Body of pancreas (tissue), 4 donors: ENCODE measurements at places on chromosomes 7 and 10. TPM values are rescaled to one million over a fixed set of nuclear protein-coding genes. Genes with fewer than 3 reads are reported as not detected.

The TAS2R41 gene
- not detected for total RNA-seq

The CHST3 gene
- 19.4 TPM for total RNA-seq

The KCP gene
- total RNA-seq = 0.33 TPM

The CRYGN gene
- total RNA-seq = not detected

The NKX1-2 gene
- total RNA-seq = not detected

The WIPF3 gene
- 1.0 TPM for total RNA-seq

The C10orf143 gene
- total RNA-seq = 1.3 TPM

DNA sequence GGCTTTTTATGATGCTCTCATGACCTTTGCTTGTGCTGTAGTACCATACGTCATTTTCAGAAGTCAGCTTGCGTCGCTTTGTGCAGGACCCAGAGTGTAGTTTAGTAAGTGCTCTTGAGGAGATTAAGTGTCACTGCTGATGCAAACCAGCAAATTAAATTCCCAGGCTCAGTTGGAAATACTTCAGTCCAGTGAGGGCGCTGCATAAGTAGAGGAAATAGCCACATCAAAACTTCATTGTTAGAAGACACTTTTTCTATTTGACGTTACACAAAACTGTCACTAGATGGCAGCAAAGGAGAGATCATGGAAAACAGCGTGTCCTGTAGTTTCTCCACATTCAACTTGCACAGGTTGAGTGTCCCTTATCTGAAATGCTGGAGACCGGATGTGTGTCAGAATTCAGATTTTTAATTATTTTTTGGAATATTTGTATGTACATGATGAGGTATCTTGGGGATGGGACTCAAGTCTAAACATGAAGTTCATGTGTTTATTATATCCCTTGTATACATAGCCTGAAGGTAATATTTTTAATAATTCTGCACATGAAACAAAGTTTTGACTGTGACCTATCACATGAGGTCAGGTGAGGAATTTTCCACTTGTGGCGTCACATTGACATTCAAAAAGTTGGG lies 7.9 kb downstream of the ZNF22 start:
- peak; percentile 76 for DNase-seq

DNA sequence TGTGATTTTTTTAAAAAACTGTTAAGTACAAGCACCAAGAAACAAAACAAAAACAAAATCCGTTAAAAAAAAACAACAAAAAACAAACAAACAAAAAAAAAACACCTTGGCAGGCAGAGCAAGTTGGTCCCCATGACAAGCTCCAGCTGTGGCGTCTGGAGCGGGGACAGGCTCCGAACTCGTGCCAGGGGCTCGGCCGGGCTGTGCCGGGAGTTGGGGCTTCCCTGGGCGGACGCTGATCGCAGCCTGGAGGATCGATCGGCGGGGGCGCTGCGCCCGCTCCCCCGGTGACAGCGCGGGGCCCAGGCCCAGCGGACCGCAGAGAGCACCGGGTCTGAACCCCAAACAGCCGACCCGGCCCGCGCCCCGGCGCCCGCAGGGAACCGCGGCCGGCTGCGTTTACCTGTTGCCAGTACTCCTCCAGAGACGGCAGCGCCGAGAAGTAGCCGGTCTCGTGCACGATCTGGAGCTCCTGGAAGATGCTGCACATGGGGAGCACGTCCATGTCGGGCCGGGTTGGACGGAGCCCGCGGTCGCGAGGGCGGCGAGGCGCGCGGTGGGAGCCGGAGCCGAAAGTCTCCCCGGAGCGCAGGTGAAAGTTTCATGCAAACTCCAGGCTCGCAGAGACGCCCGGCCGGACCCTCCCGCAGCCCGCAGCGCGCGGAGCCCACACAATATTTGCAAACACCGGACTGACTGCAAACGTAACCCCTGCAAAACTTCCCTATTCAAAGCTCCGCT lies at the start of gene KLF6:
TSS of gene KLF6 (minus strand) at position 700 of the 741 bp plus-strand sequence. CDS start at position 505, 195 bp downstream.
- DNase-seq = peak; percentile 70

DNA sequence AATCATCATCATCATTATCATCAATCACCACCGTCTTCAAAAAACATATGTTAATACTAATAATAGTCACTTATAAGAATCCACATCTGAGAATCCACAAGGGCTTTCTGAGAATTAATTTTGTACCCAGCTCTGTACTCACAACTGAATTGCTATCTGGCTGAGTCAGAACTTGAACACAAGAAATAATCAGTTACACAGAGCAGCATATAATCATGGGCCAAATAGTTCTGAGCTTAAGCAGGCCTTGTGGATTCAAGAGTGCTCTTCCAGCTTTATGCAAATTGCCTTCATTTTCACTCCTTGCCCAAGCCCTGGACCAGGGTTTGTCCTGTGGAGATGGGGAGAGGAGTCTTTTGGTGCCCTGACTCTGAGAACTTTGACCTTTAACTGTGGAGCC lies 304.5 kb downstream of the ZNF248 start:
- no peak for DNase-seq

GRCh38 chr7:146414373-146414772 lies 297.8 kb downstream of the CNTNAP2 start:
- no peak for DNase-seq

- DNase-seq = no peak
These were observed 181.6 kb downstream of the EVX1 start for GRCh38 chr7:27424231-27424630.

DNA sequence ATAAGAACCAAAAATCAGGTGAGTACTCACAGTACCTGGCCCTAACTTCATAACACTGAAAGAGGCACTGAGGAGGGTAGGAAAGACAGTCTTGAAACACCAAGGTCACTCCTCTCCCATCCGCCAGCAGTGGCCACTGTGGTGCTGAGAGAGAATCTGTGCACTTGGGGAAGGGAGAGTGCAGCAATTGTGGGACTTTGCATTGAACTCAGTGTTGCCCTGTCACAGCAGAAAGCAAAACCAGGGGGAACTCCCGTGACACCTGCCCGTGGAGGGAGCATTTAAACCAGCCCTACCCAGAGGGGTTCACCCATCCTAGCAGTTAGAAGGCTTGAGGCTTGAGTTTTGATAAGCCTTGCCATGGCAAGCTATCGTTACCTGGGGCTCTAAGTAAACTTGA lies 35.2 kb upstream of the MAP3K8 start:
- no peak for DNase-seq

DNA sequence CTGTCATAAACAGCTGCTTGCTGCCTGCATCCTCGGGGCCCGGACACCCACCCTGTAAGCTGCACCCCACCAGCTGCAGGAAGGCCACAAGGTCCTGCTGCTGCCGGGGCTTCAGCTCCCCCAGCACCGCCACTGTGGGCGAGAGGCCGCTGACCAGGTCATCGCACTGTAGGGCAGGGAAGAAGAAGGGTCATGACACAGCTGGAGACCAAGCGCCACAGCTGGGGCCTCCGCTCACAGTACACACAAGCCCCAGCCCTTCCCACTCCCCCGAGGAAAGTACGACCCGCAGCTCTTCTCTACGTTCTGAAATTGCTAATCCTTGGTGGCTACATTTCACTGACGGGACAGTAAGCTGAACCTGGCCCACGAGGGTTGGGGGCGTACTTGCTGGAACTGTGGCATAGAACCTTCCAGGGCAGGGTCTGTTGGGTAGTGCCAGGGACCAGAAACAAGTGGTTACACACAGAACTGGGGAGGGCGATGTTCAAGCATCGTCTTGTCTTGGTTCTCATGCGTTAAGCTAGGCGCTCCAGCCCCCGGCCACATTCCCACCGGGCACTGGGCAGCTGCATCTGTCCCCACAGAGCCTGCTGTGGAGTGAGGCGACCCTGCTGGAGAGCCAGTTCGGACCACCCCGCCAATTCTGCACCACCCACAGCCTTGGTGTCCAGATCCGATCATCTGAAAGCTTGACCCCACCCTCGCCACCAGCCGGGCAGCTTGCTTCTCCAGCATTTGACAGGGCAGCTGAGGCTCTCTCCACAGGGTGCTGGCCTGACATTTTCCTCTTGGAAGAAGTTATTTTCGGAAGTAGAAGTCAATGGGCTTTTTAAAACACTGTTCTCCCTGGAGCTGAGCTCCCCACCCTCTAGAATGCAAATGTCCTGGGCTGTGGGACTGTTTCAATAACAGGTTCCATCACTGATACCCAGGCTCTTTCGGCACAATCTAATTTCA lies 50.8 kb downstream of the GSDME start:
- DNase-seq = no peak

GRCh38 chr7:138468244-138469123 lies 8.4 kb downstream of the TRIM24 start:
- peak; percentile 80 for DNase-seq

- peak; percentile 12 for DNase-seq
These were observed 1.9 kb downstream of the CYREN start for GRCh38 chr7:135168489-135169140.

DNA sequence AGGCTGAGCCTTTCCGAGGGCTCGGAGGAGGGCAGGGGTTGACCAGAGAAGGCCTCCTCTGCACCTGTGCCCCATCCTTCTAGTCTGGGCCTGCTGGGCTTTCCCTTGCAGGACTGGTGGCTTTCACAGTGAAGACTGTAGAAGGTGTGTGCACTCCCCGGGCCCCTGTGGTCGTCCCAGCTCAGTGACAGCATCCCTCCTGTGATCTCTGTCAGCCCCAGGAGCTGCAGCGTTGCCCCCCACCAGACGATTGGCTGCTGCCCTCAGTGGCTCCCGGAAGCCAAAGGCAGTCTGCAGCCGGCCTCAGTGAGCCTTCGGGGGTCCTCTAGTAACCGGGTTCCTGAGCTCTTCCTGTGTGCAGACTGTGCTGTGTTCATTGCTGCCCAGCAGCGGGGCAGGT lies 69.4 kb upstream of the EN2 start:
- no peak for DNase-seq

- DNase-seq = no peak
These were observed 42.2 kb upstream of the LAMB1 start for GRCh38 chr7:108045154-108045553.

DNA sequence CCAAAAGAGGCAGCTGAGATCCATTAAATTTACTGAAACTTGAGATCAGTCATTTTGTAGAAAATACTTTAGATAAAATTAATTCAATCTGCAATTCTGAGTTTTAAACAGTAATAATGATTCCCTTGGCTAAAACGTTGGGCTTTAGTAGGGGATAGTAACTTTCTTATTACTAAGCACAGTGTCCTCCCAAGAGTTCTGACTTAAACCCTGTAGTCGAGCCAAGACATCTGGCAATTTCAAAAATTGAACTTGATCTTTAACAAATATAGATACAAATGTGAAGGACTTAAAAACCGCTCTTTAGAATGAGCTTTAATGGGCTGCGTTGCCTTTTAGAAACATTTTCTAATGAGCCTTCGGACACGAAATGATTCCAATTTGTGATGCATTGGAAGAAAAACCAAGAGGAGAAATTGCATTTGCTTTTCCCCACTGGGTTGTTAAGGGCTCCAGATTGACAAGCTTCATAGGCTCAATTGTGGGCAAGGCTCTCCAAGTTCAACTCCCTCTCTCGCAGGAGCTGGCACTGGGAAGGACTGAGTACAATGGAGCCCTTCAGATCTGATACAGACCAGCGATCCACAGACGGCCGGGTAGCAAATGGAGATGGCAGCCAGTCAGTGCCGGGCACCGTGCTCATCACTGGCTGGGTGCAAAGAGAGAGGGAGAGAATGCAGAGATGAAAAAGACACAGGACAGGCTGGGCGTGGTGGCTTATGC lies 921.3 kb upstream of the AUTS2 start:
- no peak for DNase-seq

DNA sequence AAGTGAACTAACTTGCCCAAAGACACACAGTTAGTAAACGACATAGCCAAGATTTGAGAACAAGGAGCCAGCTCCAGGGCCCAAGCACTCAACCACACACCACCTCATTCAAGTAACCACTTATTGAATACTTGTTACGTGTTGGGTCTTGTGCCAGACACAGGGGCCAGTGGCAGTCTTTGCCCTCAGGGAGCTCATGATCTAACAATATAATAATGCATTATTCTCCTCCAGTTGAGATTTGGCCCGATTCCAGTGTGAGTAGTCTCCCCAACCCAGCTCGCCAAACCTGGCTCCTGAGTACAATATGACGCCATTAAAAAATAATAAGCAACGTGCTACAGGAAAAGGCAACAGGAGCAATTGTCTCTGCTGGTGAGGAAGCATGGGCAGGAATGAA lies 14.4 kb upstream of the STK17A start:
- DNase-seq = no peak

- no peak for DNase-seq
These were observed 10.8 kb upstream of the LRRC4 start for GRCh38 chr7:128042012-128042411.

- peak; percentile 20 for DNase-seq
These were observed 668 bp downstream of the GPR37 start for GRCh38 chr7:124764847-124765400.
